ENCODE measurements at places on chromosomes 1 and 21.

DNA sequence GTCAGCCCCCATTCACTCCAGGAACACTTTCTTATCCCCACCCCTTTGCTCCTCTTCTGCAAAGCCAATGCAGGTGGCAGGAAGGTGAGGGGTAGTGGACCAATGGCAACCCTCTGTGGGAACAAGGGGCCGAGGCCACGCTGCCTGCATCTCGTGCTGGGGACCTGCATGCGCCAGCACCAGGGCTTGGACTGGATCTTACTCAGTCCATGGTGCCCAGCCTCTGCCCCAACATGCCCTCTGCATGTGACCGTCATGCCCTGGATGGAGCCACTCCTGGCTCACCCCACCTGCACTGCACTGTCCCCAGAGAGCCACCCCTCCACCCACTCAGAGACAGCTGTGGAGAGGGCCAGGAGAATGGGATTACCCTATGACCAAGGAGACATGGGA lies 22.2 kb downstream of the CITED4 start:
- DNase-seq, result no peak

DNA sequence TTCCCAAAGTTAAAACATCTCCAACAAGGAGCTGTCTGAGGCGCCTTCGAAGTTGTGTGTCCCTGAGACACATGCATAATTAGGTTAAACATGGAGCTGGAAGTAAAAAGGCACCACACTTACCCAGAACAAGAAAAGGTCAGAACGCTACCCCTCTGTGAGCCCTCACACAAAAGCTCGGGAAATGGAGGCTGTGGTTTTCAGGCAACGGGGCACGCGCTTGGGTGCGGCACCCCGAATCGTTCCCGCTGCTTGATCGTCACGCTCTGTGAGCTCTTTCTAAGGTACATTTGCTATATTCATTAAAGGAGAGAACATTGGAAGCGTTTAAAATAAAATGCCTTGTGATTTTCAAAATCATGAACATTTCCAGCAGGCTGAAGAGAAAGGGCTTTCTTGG lies 12.5 kb downstream of the CAPN8 start:
- no peak for DNase-seq

DNA sequence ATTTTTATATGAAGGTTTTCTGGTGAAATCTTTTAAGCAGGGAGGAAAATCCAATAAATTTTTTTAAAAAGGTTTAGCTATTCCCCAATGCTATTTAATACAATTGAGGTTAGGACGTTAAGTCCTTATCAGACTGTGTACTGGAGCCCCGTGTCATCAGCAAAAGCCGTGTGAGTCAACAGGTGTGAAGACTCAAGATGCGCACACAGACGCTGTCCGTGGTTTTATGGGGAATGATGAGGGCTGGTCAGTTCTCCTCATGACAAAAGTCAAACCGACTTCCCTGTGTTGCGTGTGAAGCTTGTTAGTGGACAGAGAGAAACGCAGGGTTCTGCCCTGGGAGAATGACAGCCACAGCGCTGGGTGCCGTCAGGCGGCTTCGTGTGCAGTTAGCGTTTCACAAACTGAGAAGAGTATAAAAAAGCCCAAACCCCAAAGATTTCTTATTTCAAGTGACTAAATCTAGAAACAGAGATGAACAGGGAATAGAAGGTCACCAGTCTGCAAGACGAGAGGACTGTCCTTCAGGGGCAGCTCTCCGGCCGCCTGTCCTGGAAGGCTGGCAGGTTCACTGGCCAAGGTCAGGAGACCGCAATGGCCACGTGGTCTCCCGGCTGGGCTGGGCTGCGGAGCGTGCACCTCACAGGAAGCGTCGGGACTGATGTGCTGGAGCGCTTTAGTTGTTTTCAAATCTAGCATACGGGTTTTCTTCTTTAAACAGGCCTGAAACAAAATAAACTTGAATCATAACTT lies 22.4 kb downstream of the PTTG1IP start:
- no peak for DNase-seq

DNA sequence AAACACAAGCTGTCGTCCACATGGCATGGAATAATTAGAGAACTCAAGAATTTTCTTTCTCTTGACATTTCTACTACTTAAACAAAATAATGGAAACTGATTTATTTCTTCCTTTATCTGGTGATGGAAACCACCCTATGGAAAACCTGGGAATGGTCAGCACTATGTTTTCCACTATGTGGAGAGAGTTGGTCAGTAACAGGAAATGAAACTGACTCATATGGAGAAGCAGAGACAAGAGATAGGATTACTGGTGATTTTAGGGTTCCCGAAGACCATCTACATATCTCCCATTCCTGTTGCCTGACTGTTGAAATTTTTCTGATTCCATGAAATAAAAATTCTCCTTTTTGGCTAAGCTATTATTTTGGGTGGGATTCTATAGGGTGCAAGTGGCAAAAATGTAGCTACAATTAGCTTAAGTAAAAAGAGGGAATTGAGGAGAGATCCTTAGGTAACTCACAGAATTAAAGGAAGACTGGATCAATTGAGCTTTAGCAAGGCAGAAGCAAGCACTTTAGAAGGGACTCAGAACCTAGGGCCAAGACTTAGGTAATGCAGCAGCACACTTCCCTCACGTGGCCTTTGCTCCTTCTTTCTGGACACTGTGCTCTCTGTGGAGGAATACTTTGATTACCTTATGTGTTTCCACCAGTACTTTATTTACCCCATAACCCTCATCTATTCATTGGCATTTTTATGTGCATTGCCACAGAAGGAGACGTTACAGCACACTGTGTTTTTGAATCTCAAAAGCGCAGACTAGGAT lies 89.6 kb downstream of the LEPR start:
- DNase-seq, result no peak

DNA sequence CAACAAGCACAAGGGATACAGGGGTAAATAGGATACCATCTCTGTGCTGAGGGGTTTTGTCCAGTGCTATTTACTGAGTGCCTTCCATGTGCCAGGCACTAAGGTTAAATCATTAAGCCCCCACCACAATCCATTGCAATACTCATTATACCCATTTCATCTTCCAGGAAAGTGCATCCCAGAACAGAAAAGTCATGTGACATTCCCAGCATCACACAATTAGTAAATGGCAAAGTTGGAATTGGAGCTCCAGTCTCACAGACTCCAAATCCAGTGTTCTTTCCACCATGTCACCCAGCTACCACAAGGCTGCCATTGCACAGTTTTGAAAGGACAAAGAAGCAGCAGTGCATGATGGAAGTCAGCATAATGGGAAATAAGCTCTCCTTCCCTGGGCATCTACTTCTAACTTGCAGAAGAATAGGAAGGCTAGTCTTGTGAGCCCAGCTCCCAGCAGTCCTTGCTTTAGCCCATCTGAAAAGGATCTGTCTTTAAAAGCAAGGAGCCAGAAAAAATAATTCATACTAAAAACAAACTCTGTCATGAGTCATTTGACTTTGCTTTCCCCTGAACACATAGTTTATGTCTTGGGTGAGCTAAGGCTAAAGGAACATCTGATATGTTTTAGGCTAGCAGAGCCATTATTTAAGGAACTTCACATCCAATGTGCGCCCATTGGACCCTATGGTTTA lies 111.4 kb upstream of the HOOK1 start:
- no peak for DNase-seq

GRCh38 chr1:114467491-114467890 lies 43.5 kb downstream of the TRIM33 start:
- DNase-seq, result no peak

DNA sequence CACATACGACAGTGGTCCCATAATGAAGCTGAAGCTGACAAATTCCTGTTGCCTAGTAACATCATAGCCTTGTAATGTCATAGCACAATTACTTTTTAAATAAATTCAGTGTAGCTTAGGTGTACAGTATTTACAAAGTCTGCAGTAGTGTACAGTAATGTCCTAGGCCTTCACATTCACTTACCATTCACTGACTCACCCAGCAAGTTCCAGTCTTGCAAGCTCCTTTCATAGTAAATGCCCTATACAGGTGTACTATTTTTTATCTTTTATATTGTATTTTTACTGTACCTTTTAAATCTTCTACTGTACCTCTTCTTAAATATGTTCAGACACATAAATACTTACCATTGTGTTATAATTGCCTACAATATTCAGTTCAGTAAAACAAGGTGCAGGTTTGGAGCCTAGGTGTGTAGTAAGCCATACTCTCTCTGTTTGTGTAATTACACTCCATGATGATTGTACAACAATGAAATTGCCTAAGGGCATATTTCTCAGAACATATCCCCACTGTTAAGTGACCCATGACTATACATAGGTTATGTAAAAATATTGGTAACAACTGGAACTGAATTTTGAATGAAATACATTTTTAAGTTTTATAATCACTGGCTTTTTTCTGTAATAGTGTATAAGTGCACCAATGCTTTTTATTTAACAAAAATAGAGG lies 33.5 kb upstream of the ADAM30 start:
- DNase-seq, result no peak

GRCh38 chr1:15381805-15382204 lies 27.9 kb upstream of the EFHD2 start:
- no peak for DNase-seq

GRCh38 chr1:156203331-156203730 lies 9.4 kb downstream of the SLC25A44 start:
- DNase-seq, result no peak

DNA sequence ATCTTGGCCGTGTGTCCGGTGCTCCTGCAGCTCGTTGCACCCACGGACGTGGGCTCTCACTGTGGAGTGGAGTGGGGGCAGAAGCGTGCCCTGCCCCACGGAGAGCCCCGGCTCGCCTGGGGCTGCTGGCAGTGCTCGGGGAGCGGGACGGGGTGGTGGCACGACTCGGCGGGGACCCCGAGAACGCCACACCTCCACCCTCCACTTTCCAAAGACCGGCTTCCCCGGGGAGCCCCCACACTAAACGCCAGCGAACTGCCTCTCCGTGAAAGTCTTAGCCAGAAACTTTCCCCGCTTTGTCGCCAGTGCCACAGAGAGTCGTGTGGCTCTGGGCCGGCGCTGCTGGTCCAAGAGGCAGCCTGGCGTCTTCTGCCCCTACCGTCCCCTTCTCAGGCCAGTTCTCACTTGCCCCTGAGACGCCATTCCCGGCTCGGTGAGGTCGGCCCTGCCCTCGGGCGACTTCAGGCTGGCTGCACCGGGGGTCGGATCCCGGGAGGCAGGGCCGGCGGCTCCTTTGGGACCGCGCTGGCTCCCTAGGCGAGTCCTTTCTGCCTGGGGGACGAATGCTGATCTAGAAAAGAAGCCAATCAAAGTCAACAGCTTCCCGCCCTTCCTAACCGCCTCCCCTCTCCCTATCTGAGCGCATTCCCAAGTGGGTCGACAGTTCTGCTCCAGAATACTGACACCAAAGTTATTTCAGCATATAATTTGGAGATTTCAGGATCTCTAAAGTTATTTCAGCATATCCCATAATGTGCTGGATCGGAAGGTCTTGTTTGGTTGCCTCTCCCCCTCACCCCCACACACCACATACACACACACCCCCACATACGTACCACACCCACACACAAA lies 2.6 kb upstream of the SAMD13 start:
- DNase-seq, result peak; percentile 70
